Omental fat pad (tissue), 4 donors: ENCODE measurements at places on chromosomes 4 and X. TPM values are rescaled to one million over a fixed set of nuclear protein-coding genes. Genes with fewer than 3 reads are reported as not detected.

Gene ADH6
- not detected for total RNA-seq

Gene JADE3
- 3.9 TPM for total RNA-seq

Gene ADH1B
- 1,681 TPM for total RNA-seq

DNA sequence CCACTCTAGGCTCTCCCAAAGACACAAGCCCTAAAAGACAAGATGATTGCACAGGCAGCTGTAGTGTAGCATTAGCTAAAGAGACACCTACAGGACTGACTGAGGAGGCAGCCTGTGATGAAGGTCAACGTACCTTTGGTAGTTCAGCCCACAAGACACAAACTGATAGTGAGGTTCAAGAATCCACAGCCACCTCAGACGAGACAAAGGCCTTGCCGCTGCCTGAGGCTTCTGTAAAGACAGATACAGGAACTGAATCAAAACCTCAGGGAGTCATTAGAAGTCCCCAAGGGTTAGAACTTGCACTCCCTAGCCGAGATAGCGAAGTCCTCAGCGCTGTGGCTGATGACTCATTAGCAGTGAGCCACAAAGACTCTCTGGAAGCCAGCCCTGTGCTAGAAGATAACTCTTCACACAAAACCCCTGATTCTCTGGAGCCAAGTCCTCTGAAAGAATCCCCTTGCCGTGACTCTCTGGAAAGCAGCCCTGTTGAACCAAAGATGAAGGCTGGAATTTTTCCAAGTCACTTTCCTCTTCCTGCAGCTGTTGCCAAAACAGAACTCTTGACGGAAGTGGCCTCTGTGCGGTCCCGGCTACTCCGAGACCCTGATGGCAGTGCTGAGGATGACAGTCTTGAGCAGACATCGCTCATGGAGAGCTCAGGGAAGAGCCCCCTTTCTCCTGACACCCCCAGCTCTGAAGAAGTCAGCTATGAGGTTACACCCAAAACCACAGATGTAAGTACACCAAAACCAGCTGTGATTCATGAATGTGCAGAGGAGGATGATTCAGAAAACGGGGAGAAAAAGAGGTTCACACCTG is 306.3 kb downstream of the ANK2 start:
- no peak for DNase-seq

- DNase-seq = no peak
Measured at GRCh38 chr4:57040510-57040909, 61.8 kb downstream of the POLR2B start.

DNA sequence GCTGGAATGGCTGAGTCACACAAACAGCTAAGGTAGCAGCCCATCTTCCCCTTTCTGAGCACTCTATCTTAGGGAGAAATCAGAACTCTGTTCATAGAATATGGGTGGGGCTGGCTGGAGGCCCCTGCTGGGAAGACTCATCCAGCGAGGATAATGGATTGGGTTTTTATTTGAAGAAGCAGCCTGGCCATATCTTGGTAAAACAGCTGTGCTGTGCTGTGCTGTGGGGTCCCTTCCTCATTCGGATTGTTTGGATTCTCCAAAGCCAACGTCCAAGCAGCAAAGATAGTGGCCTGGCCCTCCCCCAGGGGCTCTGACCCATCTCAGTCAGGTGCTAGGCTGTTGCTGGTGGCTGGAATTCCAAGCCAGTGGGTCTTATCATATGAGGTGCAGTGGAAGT is 63.8 kb downstream of the ZNF718 start:
- no peak for DNase-seq

Gene DDX53
- not detected for total RNA-seq

Gene DIPK2B
- 50.3 TPM for total RNA-seq
